NCI-H2081 treated with DMSO at 0.1 percent for 48 hours (cell line): ENCODE measurements at places on chromosomes 3 and 15.

DNA sequence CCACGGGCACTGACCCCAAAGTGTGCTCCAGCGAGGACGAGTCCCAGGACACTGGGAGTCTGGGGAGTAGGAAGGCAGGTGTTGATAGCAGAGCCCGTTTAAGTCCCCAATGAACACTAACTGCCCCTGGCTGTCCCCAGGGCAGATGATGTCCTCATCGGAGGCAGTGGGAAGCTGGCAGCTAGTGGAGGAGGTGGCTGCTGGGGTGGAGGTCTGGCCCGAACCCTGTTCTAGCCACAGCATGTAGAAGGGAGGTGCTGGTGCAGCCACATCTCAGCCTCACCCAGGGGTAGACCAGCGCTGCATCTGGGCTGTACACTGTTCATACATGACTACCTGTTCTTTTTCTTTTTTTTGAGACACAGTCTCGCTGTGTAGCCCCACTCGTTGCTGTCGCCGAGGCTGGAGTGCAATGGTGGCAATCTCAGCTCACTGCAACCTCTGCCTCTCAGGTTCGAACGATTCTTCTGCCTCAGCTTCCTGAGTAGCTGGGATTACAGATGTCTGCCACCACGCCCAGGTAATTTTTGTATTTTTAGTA lies 51.8 kb downstream of the KLF13 start:
- no peak for DNase-seq

DNA sequence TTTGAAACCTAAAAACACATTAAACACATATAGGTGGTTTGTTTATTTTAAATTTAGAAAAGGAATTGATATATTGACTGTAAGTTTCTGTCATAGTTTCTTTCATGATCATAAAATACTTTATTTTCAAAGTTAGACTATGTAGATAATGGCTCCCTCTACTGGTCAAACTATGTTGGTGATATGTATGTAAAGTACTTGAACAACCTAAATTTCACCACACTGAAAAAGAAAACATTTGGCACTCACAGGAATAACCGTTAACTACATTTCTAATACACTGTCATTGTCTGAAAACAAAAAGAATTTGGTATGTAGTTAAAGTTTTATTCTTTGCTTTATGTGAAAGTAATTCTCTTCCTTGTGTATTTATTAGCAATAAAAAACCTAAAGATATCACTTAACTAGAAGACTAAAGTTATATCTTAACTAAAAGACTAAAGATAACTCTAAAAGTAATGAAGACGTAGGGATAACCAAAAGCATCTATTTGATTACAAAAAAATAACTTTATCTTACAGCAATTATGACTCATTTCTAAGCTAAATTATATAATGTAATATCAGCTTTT lies 427.5 kb downstream of the VGLL3 start:
- no peak for DNase-seq

GRCh38 chr3:147400111-147400510 lies 6.2 kb downstream of the ZIC4 start:
- no peak for DNase-seq

GRCh38 chr3:194087995-194088855 lies 47.7 kb upstream of the HES1 start:
- DNase-seq, result no peak

DNA sequence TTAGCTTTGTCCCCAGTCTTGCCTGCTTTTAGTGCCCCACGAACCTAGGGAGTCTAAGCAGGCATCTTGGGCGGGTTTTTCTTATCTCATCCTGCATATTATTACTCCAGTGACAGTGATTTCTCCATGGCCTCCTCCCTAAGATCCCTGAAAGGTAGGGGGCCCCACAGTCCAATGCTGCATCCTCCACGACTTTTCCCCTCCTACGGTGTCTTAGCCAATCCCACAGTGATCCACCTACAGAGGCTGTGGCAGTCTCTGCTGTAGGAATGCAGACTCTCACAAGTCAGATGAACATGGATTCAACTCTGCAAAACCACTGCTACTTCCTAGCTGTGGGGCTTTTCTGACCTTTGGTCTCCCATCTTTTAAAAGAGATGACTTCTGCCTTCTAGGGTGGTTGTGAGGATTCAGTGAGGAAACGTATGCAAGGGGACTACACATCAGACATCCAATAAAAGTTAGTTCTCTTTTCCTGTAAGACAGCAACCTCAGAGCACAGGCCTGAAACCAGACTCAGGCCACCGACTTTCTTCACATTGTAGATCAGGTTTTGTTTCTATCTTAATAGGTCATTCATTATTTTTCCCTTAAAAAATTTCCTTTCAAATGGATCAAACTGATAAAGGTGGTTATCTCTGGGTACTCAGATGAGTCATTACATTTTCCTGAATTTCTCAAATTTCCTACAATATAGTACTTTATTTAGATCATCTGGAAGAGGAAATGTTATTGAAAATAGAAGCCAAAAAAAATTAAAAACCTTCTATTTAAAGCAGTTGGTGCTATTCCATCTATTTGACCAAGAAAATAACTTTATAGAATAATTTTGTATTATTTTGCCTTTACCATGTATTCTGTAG lies 23.2 kb downstream of the ILDR1 start:
- DNase-seq, result no peak

DNA sequence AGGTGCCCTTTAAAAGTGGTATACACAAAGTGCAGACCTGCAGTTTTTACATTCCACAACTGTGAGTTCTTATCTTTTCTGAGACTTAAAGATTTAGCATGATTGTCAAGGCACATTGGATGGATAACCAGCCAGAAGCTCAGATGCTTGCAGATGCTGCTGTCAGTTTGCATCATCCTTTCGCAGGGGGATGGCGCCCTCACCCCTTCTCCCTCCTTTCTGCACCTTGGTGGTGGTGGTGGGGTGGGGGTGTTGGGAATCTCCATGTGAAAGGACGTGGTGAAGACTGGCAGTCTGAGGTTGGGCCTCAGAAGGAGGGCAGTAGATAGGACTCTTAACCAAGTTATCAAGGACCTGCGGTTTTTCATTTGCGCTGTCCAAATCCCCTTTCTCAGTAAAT lies 309.6 kb upstream of the SEMA6D start:
- DNase-seq, result no peak

GRCh38 chr15:43492673-43493601 lies at the start of gene TP53BP1:
TSS of gene TP53BP1 (minus strand) at chr15:43493156. CDS start at chr15:43493043, 113 bp downstream.
- peak; percentile 67 for DNase-seq

DNA sequence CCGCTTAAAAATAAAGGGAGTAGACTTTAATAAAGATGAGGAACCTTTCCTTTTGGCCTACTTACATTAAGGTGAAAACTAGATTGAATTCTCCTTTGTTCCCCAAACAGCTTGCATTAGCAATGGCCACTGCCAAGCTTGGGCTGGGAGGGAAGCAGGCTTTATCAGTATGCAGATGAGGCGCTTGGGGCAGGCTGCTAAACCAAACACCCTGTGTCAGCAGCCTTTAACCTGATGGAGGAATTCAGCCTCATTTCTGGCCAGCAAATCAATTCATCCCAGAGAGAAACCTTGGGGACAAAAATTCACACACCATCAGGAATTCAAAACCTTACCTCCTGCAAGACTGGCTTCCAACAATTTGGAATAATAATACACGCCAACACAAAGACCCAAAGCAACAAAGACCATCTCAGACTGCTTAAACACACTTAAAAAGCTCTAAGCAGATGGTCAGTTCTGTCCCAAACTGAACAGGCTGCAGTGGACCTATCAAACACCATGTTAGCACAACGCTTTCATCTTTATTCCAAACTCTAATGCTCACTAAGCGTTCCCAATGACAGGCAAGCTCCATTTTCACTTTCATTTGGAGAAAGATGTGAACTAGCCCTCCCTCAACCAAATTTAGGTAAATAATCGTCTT lies 255.1 kb upstream of the CMC1 start:
- no peak for DNase-seq

DNA sequence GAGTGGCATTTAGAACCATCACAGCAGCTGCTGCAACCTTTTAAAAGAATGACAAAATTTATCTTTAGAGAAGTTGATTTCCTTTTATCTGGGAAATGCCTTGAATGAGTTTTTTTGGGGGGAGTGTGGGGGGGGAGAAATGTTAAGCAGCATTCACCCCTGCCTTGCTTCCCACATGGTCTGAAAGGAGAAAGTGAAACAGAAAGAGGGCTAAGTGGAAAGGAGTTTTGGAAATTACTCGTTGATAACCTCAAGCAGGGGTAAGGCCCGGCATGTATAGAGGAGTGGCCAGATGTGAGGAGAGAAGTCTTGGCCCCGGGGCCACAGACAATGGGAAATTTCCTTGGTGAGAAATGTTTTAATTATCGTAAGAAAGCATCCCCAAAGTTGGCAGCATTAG lies 23.5 kb downstream of the B3GALNT1 start:
- DNase-seq, result no peak

DNA sequence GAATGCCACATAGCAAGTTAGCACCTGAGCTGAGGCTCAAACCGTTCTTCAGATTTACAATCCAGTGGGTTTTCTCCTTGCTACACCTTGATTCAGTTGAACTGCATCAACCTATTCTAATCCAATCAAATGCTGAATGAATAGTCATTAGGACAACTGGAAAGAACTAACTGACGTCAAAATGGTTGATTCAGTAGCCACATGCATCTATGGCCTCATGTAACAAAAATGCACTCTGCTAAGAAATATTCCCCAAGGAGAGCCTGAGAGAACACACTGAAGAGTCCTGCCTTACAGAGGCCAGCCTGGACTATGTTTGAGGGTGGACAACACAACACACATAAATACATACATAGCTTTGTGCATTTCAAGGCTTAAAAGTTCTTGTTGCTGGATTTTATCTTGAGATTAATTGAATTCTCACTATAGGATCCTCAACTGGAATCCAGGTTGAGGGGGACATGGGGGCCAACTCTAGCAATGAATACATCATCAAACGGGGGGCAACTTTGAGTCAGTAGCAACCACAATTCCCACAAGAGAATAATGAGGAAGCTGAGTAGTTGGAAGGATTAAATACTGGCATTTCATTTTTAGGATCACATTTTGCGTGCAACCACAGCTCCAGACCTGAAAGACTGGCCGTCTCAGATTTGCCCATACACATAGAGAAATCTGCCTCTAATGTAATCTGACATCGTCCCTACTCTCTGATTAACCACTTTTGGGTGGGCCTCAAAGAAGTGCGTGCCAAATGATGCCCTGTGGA lies 280.2 kb upstream of the ICE2 start:
- no peak for DNase-seq
